COR-L47 (cell line): ENCODE measurements at places on chromosomes 5 and 9.

DNA sequence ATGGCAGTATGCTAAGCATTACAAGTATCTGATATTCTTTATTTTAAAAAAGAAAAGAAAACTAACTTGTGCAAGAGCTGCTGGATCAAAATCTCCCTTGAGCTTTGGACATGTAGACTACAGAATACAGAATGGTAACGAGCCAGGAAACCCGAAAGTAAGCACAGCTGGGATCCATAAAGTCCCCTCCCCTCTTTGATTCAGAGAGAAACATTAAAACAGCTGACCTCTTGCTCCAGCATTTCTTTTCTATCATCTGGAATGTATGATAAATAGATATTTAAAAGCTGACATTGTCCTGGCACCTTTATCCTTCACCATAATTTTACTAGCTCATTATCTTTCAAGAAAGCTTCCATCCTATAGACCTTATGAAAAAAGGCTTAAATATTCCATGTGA lies 28.2 kb upstream of the LPAR1 start:
- DNase-seq, result no peak

GRCh38 chr9:123454361-123454760 lies 98.4 kb downstream of the CRB2 start:
- no peak for DNase-seq

DNA sequence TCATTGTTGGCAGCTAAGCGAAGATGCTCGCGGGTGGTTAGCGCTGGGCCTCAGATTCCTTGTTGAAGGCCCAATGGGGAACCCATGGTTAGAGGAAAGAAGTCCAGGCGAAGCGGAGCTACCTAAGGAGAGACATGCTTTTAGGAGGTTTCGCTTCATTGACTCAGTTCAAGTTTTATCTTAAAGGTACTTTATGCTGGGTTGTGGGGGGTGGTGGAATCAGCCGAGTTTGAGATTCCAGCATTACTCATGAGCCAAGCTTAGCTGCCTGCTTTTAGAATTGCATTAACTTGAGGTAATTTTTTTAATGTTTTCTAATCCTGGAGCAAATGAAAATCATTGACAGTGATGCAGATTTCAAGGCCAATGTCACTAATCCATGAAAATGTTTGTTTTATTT lies 16.1 kb downstream of the MEGF10 start:
- DNase-seq, result no peak

DNA sequence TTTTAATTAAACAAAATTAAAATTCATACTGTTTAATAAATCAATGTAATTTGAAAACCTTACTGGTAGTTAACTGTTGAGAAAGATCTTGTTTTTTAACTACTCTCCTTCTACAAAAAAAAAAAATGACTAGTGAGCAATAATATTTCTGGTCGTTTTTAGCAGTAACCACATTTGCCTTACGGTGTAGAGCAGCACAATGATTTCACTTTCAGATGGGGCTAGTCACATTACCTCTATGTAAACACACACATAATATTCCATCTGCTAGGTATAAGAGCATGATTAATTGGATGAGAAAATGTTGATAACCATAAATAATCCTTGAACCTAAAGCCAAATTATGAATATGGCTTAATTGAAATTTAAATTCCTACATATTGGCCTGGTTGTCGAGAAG lies 198.1 kb downstream of the CHSY3 start:
- no peak for DNase-seq

DNA sequence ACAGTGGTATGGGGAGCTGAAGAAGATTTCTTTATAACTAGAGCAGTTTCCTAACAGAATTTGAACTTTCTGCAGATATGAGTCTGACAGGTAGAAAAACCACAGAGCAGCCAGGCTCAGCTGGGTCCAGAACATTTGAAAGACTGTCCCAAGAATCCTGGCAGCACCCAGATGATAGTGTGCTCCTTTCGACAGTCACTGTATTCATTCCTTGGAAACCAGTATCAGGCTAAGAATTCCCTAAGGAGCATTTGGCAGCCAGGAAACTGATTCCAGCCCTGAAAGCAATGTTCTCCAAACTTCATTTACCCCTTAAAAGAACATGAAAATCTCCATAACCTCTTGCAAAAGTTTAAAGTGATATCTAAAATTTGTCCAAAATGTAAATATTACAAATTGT lies 123.0 kb upstream of the MTAP start:
- DNase-seq, result no peak

DNA sequence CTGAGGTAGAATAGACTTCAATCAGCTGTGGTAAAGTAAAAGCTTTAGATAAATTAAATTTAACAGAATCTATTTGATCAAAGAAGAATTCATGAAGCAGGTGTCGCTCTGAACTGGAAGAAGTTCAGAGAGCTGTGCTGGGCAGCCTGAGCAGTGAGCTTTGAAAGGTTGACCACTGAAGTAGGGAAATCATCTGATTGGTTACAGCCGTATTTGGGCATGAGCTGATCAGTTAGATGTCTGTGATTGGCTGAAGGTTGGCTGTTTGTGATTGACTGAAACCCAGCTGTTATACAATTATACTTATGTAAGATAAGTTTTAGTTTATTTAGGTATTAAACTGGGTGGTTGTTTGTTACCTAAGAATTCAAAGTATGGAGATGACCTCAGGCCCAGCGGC lies 1174.6 kb downstream of the CDH9 start:
- DNase-seq, result no peak

DNA sequence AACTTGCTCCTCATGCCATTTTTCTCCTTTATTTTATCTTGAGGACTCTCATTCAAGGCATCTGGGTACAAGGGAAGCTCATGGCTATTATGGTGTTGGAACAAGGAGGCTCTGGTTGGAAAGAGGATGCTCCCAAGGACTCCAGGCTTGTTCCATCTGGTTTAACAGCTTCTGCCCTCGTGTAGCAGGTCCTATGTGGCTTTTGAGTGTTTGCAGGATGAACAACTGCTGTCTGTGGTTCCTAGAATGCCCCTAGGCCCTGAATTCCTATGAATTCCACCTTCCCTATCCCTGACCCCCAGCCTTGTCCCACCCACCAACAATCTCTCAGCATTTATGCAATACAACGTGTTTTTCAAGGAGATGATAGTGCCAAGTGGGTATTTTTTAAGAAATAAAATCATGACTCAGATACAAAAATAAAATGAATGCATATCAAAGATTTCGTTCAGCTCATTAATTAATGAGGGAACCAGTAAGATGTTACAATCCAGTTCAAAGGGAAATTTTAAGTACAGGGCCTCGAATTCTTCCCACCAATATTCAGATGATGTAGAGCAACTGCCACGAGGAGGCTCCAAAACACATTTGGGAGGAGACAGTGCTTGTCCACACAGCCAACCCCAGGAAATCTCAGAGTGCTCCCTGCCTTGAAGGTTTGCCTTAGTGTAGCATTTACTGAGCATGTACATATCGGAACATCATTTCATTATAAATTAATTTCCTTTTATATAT lies 182.0 kb downstream of the MUSK start:
- no peak for DNase-seq

- no peak for DNase-seq
Observed at GRCh38 chr9:127177231-127177630, 54.8 kb upstream of the ANGPTL2 start.

DNA sequence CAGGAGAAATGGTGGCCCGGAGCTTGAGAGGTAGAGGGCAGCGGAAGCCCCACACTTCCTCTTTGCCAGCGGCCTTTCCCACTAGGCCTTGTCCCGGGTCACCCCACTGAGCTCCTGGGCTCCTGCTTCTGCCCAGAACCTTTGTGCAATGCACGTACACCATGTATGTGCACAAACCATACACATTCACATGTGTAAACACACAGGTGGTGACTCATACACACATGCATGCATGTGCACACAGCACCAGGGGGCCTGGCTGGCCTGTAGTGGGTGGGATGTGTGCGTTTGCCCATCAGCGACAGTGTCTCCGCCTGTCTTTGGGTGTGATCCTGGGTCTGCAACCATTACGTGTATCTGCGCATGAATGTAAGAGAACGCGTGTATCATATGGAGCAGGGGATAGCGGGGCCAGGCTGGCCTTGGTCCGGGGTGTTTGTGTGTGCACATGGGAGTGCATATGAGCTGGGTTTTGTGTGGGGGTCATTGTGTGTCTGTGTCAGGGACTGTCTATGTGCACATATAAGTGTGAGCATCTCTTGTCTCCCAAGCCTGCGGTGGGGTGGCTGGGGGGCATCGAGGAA lies 43.7 kb downstream of the PSD2 start:
- no peak for DNase-seq

GRCh38 chr9:111036429-111036789 lies 1.9 kb downstream of the LPAR1 start:
- no peak for DNase-seq

DNA sequence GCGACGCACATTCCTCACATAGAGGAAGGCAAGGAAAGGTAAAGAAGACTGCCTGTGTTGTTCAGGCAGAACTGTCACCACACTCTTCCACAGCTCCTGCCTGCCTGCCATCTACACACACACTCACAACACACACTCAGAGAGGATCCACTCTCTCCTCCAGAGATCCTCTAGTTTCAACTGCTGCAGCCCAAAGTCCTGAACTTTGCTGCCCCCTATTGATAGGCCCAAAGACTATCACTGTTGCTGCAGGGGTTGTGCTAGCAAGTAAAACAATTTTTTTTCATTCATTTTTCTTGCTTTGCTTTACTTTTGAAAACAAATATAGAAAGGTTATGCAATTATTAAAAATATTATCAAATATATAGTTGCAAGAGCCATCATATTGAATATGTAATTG lies 5.9 kb upstream of the CFAP90 start:
- DNase-seq, result peak; percentile 30
